Large intestine (tissue), 12 donors: ENCODE measurements at places on chromosomes 4 and X. TPM values are rescaled to one million over a fixed set of nuclear protein-coding genes. Genes with fewer than 3 reads are reported as not detected.

PLP1 gene
- polyA plus RNA-seq: 32.0 TPM

LGI2 gene
- 3.0 TPM for polyA plus RNA-seq

CDX4 gene
- not detected for polyA plus RNA-seq

FABP2 gene
- 146 TPM for polyA plus RNA-seq

MXD4 gene
- polyA plus RNA-seq: 52.4 TPM

GRCh38 chrX:78071331-78071730 is 32.7 kb upstream of the PGK1 start:
- H3K4me1 ChIP-seq: no peaks in the 10 kb centered on the region
- H3K27ac ChIP-seq: no peak overlapping the region
- no peaks in the 10 kb centered on the region for H3K27me3 ChIP-seq
- H3K4me3 ChIP-seq: no peak overlapping the region

DNA sequence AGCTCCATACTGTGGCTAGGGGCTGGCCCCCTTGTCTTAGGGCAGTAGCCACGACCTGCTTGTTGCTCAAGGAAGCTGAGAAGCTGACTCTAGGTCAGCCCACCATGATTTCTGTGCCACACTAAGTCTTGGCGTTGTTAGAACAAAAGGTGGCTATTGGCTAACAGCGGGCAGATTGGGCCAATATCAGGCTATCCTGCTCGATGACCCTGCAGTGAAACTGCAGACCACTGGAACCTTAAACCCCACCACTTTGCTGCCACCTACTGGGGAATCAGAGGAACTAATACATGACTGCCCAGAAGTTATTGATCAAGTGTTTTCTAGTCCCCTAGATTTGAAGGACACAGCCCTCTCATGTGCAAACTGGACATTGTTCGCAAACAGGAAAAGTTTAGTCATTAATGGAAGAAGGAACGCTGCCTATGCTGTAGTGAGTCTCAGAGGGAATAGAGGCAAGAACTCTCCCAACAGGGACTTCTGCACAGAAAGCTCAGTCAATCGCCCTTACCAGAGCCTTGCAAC is 17.0 kb upstream of the PAPSS1 start:
- no peak overlapping the region for H3K27ac ChIP-seq
- no peaks in the 10 kb centered on the region for H3K36me3 ChIP-seq
- peak; percentile 23 for DNase-seq
- H3K27me3 ChIP-seq: no peaks in the 10 kb centered on the region
- no peak overlapping the region for H3K4me3 ChIP-seq
- H3K4me1 ChIP-seq: peaks cover 10% of the 10 kb centered on the region

- H3K36me3 ChIP-seq: no peaks in the 10 kb centered on the region
- H3K27ac ChIP-seq: no peak within 1 kb of the TSS
- no peaks in the 10 kb centered on the region for H3K4me1 ChIP-seq
- H3K27me3 ChIP-seq: peaks cover 34% of the 10 kb centered on the region
- DNase-seq: peak; percentile 3
- H3K4me3 ChIP-seq: peak within 1 kb of the TSS; percentile 23
Observed at GRCh38 chrX:123184219-123184865, at the start of gene GRIA3. Gene GRIA3 (plus strand): TSS chrX:123184278. CDS start chrX:123184536, 258 bp downstream.

DNA sequence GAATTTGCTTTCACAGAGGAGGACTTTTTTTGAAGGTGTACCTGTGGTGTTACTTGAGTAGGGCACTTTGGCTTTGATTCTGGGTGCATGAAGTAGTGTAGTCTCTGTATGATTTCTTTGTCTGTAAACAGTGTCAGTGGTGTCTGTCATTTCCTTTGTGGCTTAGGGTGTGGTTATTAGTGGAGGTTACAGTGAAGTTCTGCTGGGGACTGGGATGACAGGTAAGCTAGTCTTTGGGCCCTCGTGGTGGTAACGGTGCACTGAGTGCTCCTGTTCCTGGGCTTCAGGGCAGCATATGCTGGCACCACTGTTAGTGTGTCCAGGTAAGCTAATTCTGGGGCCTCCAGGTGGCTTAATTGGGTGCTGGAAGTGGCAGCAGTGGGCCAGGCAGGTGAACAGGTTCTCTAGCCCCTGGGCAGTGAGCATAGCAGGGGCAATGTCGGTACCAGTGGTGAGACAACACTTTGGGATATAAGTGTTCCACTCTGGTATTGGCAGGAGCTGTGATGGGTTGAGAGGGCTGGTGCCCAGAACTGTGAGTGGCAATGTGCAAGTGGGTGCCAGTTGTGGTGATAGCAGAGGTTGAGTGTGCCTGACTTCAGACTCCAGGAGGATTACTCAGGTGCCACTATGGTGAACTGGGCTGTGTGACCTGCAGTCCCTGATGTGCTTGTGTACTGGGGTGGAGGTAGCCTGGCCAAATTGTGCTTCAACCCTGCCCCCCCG is 26.0 kb upstream of the VSIG1 start:
- H3K4me1 ChIP-seq: no peaks in the 10 kb centered on the region
- no peak for DNase-seq
- no peaks in the 10 kb centered on the region for H3K27me3 ChIP-seq
- no peak overlapping the region for H3K4me3 ChIP-seq
- no peak overlapping the region for H3K27ac ChIP-seq

DNA sequence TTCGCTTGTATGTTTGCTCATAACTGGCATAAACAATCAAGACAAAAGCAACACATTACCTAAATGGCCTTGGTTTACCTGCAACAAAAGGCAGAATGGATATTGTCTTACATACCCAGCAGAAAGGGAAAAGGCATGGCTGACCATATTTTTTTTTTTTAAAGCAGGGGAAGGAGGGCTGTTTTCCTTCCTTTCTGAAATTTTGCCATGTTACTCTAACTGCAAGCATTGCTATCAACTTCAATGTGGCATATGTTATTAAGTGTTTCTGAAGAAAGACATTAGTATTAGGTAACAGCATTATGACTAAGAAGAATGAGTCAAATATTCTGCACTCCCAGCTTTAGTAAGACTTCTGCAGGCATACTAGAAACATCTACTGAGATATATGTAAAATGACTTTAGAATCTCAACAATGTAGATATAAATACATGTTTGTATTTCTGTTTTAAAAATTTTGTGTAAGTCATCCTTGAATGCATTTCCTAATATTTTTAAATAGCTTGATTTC is 512.6 kb upstream of the FAM241A start:
- no peak for DNase-seq
- no peaks in the 10 kb centered on the region for H3K27me3 ChIP-seq
- no peak overlapping the region for H3K4me3 ChIP-seq
- no peaks in the 10 kb centered on the region for H3K4me1 ChIP-seq

DNA sequence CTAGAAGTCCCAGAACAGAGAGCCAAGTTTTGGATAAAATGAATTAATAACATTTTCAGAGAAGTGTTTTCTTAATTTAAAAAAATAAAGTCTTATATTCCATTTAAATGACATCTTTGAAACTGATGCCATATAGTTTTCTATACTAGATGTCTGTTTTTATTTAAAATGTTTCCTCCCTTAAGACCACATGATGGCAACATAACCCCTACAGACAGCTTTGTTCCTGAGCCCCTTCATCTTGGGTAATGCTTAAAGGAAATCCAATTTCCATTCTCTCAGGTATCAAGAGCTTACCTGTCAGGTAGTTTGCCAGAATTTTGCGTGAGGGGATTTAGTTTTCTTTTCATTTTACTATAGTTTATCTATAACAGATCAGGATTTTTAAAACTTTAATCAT is 181.4 kb upstream of the UGT8 start:
- no peak for DNase-seq
- H3K27ac ChIP-seq: no peak overlapping the region
- no peaks in the 10 kb centered on the region for H3K36me3 ChIP-seq
- H3K4me1 ChIP-seq: peaks cover 13% of the 10 kb centered on the region
- no peaks in the 10 kb centered on the region for H3K27me3 ChIP-seq

DNA sequence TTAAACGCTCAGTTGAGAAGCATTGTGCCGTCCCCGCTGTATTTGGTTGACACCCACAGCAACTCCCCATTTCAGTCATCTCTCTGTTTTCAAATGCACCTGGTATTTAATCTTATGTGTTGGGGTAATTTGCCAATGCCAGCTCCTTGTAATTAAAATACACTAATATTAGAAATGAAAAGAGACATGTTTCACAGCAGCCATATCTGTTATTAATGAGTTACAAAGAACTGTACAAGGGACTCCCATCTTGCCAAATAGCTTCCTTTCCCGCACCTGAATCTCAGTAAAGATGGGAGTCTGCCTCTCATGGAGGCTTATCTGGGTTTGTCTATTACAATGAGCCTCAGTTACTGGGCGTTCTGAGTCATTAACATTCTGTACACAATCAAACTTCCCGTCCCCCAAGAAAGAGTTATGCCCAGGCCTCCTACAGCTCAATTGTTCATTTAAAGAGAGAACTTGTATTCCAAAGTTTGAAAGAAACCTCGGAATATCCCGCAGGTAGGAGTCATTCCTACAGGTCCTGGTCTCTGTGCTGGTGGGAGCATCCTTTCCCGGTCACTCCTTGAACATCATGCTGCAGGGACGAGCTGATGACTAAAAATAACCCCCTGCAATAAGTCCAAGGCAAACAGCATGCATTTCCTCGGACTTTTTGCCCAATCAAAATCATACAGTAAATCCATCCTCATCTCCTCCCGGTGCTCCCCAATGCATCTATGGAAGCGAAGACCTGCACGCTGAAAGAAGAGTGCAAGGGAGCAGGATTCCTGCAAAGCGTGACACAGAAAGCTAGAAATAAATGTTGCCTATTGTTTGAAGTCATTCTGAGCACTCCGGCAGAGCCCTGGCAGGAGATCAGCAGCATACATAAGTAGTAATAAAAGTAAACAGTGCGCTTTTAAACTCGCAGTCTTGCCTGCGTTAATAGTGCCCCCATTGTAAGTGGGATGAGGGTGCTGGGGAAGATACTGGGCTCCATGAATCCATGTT is 926 bp downstream of the NDP start:
- peak overlapping the region; percentile 26 for H3K4me3 ChIP-seq
- H3K27me3 ChIP-seq: no peaks in the 10 kb centered on the region
- no peaks in the 10 kb centered on the region for H3K4me1 ChIP-seq
- H3K27ac ChIP-seq: no peak overlapping the region

DNA sequence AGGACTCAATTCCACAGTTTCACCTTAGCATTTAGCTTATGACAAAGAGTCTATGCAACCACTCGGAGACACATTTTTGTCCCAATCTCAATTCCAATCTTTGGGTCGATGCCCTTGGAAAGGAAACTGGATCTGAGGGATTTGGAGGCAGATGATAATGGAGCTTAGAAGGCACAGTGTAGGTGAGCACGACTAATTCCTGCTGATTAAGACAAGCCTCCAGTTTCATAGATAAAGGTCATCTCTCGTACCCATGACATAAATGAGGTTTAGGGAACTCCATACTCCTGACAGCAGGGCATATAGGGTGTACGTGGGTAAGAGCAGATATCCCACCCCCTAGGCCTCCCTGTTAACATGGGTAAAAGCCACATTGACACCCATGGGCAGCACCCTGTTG is 24.4 kb upstream of the ZNF718 start:
- H3K27ac ChIP-seq: no peak overlapping the region
- H3K4me3 ChIP-seq: no peak overlapping the region
- DNase-seq: no peak
- no peaks in the 10 kb centered on the region for H3K27me3 ChIP-seq
- no peaks in the 10 kb centered on the region for H3K4me1 ChIP-seq

GRCh38 chr4:67394879-67395278 is 150.4 kb downstream of the CENPC start:
- no peak overlapping the region for H3K27ac ChIP-seq
- H3K4me3 ChIP-seq: no peak overlapping the region
- no peak for DNase-seq
- H3K36me3 ChIP-seq: no peaks in the 10 kb centered on the region
- H3K27me3 ChIP-seq: no peaks in the 10 kb centered on the region

DNA sequence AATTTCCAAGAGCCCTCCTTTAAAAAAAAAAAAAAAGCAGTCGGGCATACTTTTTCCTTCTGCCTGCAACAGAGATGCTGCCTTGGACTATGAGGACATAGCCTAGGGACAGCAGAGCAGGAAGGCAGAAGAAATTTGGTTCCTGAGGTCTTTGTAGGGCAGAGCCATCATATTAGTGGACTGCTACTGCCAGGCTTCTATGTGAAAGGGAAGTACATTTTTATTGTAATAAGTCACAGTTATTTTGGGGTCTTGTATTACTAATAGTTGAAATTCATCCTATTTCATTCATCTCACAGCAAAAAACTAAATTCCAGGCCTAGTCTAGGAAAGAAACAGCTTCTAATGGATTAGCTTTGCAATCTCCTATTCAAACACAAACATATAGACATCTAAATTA is 211.2 kb downstream of the NSUN7 start:
- no peaks in the 10 kb centered on the region for H3K27me3 ChIP-seq
- no peaks in the 10 kb centered on the region for H3K4me1 ChIP-seq
- no peak for DNase-seq
- no peak overlapping the region for H3K27ac ChIP-seq
- H3K4me3 ChIP-seq: no peak overlapping the region

- no peaks in the 10 kb centered on the region for H3K27me3 ChIP-seq
- peak overlapping the region; percentile 64 for H3K4me3 ChIP-seq
- H3K27ac ChIP-seq: peak overlapping the region; percentile 10
- H3K4me1 ChIP-seq: peaks cover 10% of the 10 kb centered on the region
- peaks cover 12% of the 10 kb centered on the region for H3K36me3 ChIP-seq
Observed at GRCh38 chr4:183658362-183659028, 490 bp downstream of the RWDD4 start.

GRCh38 chrX:94288325-94288724 is 614.3 kb downstream of the FAM133A start:
- DNase-seq: no peak
- H3K36me3 ChIP-seq: no peaks in the 10 kb centered on the region
- no peak overlapping the region for H3K4me3 ChIP-seq
- H3K4me1 ChIP-seq: no peaks in the 10 kb centered on the region
- H3K27me3 ChIP-seq: no peaks in the 10 kb centered on the region
- no peak overlapping the region for H3K27ac ChIP-seq

DNA sequence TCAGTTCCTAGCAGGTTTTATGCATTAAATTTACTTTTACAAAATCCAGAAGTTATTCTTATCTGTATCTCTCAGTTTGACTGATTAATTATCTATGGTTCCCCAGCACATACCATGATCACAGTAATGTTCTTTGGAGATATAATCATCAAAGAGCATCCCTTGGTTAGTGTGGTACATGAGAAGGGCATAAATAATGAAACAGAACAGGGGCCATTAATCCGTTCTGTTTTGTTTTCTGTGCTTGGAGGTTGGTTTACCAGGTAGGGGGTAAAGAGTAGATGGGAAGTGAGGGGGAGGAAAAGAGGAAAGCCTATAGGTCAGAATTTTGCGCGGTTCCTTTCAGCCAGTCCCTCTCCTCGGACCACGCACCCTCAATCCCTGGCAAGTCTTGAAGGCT is 718.7 kb upstream of the TENM3 start:
- peaks cover 5% of the 10 kb centered on the region for H3K4me1 ChIP-seq
- H3K36me3 ChIP-seq: no peaks in the 10 kb centered on the region
- no peak for DNase-seq
- H3K27me3 ChIP-seq: no peaks in the 10 kb centered on the region
- no peak overlapping the region for H3K27ac ChIP-seq

GRCh38 chr4:68346461-68346860 is 3.4 kb downstream of the YTHDC1 start:
- H3K36me3 ChIP-seq: peaks cover 4% of the 10 kb centered on the region
- H3K27me3 ChIP-seq: no peaks in the 10 kb centered on the region
- peak overlapping the region; percentile 99 for H3K27ac ChIP-seq
- no peak overlapping the region for H3K4me3 ChIP-seq
- peaks cover 29% of the 10 kb centered on the region for H3K4me1 ChIP-seq
- DNase-seq: peak; percentile 30
